ENCODE measurements at places on chromosomes 3 and 15.

GRCh38 chr15:45648521-45649200 lies 13.8 kb downstream of the SQOR start:
- no peak for DNase-seq

GRCh38 chr3:22474706-22475445 lies 723.9 kb upstream of the ZNF385D start:
- DNase-seq: no peak

DNA sequence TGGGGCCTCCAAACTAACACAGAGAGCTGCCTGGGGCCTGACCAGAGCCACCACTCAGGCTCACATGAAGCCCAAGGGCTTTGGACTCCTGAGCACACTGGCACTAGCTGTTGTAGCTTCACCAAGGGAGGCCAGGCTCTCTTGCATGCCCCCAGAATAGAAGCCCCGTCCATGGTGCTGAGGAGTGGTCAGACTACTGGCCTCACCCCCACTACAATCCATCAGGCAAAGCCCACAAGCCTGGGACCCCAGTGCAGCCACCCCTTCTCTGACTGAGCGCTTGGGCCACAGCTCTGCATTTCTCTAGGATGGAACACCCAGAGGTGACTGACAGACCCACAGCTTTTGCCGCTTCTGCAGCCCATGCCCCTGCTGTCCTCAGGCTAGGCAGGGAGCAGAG lies 180.8 kb downstream of the PYDC2 start:
- no peak for DNase-seq

- DNase-seq: no peak
These were observed 39.3 kb downstream of the DLG1 start for GRCh38 chr3:197259096-197259495.

- no peak for DNase-seq
These were observed 320.2 kb upstream of the TBC1D5 start for GRCh38 chr3:18062657-18063025.

DNA sequence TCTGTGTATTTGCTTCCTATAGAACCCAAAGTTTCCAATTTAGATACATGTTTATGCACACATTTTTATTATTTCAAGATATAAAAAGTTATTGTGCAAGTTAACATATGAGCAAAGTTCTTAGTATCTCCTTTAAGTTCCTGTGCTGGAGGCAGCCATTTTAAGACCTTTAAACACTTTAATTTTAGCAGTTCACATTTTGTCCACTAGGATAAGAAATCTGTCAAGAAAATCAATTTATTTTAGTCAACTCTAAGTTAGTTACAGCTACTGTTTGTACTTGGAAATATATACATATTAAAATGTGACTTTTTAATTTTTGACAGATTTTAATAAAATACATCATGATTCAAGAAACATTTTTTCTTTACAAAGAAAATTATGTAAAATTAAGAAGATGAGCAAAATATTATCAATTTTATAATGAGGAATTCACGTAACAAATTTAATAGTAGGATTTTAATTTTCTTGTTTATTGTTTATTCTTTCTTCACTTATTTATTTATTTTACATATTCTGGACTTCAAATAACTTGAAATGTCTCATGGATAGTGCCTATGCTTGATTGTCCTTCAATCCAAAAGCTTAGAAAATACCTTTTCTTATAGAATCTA lies 402.6 kb upstream of the GBE1 start:
- DNase-seq: no peak

DNA sequence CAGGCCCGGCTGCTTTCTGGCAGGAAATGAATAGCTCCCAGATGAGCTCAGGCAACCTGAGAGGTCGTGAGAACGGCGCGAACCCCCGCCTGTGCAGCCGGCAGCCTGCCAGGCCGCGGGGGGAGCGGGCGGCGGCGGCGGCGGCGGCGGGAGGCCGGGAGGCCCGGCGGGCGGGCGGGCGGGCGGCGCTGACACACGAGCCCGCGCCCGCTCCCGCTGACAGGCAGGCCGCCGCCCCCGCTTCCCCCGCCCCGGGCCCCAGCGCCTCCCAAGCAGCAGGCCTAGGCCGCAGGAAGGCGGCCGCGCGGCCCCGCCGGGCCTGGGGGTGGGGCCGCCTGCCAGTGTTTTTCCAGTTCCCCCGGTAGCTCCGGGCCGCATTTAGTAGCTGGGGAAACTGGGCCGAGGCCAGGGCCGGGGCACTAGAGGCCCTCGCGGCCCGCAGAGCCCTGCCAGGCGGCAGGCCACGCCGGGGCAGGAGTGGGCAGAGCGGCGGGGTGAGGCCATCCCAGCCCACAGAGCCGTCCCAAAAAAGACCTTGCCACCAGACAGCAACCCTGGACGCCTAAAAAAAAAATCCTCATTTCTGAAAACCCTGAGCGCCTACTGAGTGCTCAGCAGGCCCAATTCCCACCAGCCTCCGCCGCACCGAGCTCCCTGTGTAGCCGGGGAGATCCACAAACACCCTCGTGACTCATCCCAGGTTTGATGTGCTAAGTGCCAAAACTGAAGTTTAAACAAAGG lies 5.6 kb downstream of the HES1 start:
- no peak for DNase-seq

DNA sequence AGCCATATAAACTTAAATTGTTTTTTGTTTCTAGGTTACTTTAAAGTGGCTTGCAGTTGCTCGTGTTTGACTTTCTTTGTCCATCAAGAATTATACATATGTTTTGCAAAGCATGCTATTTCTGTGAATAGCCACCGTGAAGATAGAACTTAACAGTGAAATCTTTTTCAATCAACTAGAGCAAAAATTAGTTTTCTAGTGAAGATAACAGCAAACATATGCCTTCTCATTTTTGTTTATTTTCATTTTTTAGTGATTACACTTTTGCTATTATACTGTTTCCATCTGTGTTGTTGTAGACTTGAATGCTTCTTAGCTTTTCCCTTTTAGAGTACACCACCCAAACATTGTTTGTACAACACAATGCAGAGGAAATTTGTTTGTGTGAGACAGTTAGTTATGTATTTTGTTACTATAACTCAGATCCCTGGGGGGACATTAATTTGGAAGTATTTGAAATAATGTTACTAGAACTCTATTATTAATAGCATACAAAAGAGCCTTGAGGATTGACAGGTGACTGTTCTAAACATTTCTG lies 62.8 kb downstream of the CRYBG3 start:
- no peak for DNase-seq

- no peak for DNase-seq
These were observed 20.2 kb downstream of the TM6SF1 start for GRCh38 chr15:83127547-83128150.

DNA sequence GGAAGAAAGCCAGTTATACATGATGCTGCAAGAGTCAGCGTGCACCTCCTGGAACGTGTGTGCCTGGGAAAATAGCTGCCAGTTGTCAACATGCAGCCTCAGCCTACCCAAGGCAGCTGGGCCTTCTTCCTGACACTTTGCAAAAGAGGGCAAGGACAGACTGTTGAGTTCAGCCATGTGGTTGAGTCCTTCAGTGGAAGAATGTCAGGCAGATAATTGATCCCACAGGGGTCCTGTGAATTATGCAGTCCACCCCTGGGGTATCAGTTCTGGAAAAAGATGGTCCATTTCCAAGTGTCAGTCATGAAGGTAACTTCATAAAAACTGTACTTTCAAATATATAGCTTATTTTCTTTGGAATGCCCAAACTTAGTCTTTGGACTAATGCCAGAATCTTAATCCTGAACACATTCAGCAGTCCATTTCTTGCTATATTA lies 79.6 kb downstream of the ARNT2 start:
- DNase-seq: no peak

GRCh38 chr3:119965692-119966091 lies 128.6 kb downstream of the GSK3B start:
- DNase-seq: no peak

- no peak for DNase-seq
These were observed 894.7 kb downstream of the OTOL1 start for GRCh38 chr3:162391301-162391700.

- no peak for DNase-seq
These were observed 588.8 kb upstream of the BCHE start for GRCh38 chr3:166425900-166426611.

GRCh38 chr3:112472691-112473090 lies 26.6 kb downstream of the BTLA start:
- DNase-seq: no peak

DNA sequence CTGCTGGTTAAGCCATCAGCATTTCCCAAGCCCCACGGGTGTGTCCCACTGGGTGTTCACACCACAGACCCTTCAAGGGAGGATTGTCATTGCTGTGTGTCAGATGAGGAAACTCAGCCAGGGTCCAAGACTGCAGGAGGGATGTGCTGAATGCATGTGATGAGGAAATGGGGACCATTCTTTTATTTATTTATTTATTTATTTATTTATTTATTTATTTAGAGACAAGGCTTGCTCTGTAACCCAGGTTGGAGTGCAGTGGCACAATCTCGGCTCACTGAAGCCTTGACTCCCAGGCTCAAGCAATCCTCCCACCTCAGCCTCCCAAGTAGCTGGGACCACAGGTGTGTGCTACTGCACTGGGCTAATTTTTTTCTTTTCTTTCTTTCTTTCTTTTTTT lies 20.8 kb downstream of the PIF1 start:
- no peak for DNase-seq

DNA sequence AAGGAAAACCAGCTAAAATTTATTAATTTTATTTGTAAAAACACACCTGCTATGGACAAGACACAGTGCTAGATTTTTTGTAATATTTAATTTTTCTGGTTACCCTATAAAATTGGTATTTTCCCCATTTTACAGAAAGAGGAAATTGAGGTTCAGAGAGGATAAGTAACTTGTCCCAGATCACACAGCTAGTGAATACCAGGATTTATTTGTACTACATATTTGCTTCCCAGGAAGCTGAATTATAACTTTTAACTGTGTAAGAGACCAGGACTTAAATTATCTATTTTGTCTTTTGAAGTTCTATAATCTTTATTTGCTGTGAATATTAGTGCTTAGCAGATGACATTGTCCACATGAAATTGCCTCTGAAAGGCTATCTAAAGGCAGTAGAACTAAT lies 49.7 kb downstream of the MAP2K5 start:
- no peak for DNase-seq

DNA sequence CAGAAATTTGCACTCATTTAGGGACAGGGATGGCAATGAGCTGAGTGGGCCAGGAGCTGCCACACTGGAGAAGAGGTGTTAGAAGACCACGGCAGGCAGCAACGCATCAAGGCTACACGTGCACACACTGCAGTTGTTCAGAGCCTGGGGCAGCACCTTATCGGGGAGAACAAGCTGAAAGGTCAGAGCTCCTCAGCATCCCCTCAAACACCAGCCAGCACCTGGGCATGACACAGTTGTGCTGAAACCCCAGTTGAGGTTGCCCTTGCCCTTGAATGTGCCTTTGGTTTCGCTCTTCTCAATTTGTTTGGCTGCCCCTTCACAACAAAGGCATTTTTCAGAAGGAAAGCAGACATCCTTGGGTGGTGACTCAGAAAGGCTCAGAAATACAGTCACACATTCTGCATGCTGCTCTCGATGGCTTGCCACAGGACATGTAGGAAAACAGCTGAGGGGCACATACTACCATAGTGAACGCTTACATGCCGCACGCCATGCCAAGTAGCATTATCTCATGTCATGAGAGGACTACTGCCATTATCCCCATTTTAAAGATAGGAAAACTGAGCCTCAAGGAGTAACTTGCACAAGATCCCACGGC lies 57.6 kb downstream of the ST8SIA2 start:
- DNase-seq: no peak

- no peak for DNase-seq
These were observed 188.7 kb upstream of the TPM1 start for GRCh38 chr15:62853841-62854225.

DNA sequence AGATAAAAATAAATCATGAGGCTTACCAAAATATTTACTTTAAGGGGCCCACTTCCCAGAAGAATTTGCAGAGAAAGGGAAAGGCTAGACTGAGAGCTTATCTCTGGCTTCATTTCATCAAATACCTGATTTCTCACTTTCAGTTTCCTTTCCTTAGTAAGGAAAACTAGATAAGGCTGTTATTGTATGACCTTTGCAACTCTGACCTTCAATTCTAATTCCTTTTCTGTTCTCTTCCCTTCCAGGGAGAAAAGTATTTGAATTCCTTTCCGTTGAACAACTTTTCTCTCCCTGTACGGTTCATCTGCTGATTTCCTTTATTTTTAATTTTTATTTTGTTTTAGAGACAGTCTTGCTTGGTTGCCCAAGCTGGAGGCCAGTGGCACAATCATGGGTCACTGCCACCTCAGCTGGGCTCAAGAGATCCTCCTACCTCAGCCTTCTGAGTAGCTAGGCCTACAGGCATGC lies 7.1 kb upstream of the PXK start:
- no peak for DNase-seq

DNA sequence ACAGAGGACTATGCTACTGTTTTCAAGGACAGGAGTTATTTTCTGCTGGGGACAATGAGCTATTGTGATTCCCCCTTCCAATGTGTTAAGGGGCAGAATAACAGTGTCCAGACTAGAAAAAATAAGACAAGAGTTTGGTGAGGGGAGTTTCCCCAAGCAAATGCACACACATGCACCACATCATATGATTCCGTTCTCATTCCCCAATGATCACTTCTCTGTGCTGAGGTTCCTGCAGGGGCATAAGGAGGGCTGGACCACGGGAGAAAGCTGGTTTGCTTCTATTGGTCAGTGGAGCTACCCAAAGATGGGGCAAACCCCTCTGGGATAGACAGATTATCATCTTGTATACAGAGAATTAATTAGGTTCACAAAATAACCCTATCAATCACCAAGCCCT lies 80.6 kb downstream of the RBPMS2 start:
- no peak for DNase-seq

DNA sequence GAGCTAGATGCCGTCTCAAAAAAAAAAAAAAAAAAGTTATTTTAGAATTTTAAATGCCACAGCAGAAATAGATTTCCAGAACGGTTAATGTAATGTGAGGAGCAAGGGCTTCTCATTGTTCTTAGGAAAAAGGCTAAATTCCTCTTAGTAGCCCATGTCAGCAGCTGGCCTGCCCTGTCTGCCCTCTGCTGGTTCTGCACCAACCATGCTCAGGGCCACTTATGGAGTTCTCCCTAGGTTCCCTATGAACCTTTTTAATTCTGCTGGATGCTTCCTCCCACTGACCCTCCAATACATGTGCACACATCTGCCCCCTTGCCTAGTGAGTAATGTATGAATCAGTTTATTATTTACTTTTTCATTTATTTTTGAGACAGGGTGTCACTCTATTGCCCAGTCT lies 32.2 kb upstream of the DPPA4 start:
- DNase-seq: no peak

DNA sequence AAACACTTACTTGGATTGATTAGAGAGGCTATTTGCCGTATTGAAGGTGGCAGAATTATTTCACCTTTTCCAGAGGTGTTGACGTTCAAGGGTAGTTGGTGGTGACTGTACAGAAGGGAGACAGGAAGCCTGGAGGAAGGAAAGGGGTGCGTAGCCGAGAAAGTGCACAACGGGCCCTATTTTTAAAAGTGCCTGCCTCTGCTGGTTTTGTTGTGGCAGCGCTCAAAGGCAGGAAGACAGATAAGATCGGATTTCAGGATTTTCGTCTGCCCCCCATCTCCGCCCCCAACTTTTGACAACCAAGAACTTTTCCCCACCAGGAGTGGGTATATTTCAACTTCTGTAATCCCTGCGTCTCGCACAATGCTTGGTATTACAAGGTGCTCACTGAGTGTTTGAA lies 38.5 kb downstream of the SMAD3 start:
- DNase-seq: no peak
